ENCODE measurements at places on chromosomes 11 and 22. TPM values are rescaled to one million over a fixed set of nuclear protein-coding genes. Genes with fewer than 3 reads are reported as not detected.

DNA sequence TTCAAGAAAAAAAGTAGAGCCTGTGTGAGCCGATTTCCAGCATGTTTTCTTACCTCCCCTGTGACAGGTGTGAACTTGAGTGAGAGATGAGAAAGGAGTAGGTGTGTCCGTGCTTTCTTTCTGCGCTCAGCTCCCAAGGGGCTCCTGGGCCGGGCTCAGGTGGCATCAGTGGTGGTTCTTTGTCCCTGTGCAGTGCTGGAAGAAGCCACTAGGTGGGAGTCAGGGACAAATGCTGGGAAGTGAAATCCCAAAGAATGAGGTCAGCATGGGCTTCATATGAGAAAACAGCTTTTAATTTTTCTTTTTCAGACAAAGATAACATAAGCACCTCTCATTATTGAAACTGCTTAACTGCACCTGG, 57.8 kb downstream of the PPFIBP2 start:
- peak; percentile 69 for DNase-seq

Gene GNB1L
- total RNA-seq: 8.2 TPM

Gene ASCL2
- 0.96 TPM for total RNA-seq

DNA sequence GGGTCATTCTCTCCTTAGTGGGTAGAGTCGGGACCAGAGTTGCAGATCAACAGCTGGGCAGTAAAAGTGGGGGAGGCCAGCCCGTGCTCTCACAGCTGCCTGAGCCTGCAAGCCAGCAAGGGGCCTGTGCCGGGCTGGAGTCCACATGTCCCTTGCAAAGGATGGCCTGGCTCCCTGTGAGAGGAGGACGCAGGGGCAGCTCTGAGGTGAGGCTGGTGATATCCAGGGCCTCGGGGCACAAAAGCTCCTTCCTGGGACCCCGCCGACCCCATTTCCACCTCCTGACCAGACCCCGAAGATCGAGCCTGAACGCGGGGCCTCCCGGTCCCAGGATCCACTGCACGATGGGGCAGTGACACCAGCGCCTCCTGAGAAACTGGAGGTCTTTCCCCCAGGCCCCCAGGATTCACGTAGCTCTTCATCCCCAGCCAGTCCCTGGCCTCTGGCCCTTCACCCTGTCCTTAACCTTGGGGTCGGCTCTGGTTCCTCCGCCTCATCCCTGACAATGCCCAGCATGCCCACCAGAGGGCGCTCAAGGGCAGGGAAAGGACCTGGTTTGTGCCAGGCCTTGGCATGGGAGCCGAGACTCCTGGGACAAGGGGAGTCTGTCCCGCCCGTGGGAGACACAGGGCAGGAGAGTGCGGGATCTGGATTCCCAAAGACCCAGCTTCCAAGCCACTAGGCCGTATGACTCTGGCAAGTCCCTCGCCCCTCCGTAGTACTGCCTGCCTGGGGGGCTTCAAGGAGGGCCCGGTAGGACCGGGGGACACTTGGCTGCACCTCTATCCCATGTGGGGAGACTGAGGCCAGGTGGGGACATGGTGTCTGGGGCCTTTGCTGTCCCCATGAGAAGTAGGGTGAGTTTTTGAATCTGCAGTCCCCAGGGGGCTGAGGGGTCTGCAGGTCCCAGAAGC, 17.8 kb upstream of the WNT7B start:
- DNase-seq: peak; percentile 89

Gene GPR152
- not detected for total RNA-seq
